ENCODE measurements at places on chromosomes 16 and 17.

- DNase-seq = no peak
These were observed 98.1 kb downstream of the GNAO1 start for GRCh38 chr16:56289416-56289815.

DNA sequence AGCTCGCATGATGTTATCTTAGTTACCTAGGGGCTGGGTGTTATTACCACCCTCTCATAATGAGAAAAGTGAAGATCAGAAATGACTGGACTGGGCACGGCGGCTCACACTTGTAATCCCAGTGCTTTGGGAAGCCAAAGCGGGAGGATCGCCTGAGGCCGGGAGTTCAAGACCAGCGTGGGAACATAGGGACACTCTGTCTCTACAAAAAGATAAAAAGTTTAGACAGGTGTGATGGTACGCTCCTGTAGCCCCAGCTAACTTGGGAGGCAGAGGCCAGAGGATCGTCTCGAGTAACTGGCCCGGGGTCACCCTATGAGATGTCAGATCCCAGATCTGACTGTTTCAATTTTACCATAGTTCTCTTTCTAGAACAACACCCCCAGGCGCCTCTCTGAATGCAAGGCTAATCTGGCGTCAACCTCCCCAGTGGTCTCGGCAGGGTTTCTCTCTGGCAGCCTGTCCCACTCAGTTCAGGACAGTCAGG, 1.9 kb upstream of the CCDC102A start:
- DNase-seq = no peak

DNA sequence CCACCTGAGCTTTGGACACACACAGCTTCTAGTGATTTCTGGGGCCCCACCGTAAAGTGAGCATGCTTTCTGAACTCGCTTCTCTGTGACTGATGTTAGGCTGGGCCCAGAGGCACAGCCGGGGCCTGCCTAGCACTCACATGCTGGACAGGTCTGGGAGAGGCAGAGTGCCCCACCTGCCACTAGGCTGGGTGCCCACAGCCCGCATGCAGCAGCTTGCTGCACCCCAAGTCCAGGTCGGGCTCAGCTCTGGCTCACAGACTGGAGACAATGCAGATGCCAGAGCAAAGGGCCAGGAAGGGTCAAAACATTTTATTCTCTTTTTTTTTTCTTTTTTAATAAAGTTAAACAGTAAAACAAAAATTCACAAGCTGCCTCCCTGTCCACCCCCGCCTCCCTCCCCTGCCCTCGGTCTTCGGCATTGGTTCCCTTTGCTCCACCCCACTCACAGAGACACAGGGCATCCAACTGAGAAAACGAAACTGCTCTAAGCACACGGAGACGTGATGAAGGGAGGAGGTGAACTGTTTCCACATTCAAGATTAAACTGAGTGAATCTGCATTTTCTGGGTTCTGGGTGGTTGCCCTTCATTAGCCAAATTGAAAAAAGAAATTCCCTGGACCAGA, 9.7 kb downstream of the CNP start:
- DNase-seq = no peak

GRCh38 chr16:14205666-14206065, 134.5 kb downstream of the MRTFB start:
- DNase-seq = no peak

DNA sequence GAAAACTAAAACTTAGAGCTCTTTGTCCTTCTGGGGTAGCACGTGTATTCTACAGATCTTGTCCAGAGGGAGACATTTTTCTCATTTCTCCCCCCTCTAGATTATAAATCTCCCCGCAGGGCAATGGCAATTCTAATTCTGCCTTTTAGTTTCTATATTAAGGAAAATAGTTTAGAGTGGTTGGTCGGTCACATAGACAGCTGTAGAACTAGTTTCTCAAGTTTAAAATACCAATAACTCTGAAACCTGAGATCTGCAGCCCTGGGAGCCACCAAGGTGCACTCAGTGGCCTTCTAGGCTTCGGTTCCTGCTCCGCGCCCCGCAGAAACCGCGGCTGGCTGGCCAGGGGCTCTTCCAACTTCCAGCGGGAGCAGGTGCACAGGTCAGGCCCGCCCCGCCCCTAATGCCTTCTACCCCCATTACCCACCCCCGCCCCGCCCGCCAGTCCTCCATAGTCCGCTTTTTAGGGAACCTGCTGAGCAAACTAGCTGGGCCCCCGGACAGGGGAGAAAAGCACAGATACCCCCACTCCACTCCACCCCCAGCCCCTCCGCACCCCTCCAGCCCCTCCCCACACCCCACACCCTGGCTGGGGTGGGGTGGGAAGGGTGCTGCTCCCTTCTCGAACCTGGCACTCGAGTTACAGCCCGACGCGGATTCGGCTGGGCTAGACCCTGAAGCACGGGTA, 431 bp downstream of the SLFN11 start:
- DNase-seq = peak; percentile 10

Measured in GM19239 (cell line).